ENCODE measurements at places on chromosomes 6 and 20.

DNA sequence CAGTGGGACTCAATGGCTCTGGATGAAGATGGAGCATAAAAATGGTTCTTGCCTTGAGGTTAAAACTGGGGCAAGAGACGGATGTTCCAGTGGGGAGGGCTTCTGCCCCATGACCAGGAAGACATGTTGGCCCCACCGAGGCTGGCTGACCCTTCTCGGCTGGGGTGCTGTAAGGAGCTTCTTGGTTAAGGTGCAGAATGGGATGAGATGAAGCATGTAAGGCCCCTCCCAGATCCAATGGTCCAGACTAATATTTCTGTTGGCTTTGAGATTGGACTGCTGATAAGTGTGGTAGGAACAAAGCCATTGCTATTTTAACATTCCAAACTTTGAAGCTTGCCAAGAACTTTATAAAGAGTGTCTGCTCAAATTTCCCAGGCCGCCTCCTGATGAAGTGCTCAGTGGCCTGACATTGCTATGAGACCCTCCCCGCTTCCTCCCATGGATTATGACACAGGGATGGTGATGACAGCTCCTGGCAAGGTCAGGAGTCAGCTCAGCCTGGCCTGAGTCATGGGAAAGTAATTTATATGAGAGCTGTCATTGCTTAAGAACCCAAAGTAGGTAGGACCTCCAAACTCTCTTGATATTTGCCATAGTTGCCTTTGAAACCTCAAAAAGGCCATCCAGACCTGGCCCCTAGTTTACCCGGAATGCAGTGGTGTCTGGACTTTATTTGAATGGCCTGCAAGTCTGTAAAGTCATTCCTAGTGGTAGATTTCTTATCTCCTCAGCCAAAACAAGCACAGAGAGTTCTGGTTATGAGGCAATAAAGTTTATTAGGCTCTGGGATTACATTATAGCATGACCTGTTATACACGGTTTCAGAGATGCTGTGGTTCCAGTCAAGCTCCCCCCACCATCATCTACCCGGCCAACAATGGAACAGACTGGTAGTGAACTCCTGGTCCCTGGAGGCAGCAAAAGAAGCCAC, 55.2 kb downstream of the TGM2 start:
- peak; percentile 23 for DNase-seq

GRCh38 chr6:13406781-13407180, 78.4 kb upstream of the TBC1D7 start:
- DNase-seq = no peak

- no peak for DNase-seq
These were observed 225.9 kb downstream of the SMOC2 start for GRCh38 chr6:168666699-168667427.

DNA sequence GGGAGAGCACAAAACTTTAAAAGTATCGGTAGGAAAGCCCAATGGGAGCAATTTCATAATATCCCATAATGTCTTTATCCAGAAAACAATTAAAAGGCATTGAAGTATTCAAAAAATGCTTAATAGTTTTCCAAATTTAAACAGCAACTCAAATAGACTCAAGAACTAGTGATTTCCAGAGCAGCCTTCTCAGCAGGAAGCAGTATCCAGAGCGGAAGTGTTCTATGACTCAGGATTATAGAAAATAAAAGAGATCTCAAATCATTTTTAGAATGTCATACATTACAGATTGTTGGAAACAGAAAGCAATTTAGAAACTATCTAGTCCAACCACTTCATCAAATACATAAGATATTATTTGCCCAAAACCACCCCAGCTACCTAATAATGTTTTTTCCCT, 79.3 kb downstream of the COL12A1 start:
- DNase-seq = no peak

DNA sequence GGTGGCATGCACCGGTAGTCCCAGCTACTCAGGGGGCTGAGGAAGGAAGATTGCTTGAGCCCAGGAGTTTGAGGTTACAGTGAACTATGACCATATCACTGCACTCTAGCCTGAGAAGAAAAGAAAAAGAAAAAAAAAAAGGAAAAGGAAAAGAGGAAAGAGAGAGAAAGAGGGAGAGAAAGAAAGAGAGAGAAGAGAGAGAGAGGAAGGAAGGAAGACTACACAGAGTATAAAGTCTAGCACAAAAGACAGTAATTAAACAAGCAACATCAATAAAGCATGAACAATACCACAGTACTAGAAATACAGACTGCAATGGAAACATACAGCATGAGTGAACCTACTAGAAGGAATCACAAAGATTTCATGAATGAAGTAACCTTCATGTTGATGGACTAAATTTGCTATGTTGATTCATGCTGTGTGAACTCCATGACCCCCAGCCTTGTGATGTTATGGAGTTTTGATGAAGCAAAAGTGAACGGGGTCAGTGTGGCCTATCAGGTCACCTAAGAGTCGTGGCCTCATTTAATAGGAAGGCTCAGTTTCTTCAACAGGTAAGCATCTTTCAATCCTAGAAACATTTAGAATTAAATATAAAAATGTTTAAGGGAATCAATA, 57.6 kb downstream of the NUDT3 start:
- DNase-seq = no peak

DNA sequence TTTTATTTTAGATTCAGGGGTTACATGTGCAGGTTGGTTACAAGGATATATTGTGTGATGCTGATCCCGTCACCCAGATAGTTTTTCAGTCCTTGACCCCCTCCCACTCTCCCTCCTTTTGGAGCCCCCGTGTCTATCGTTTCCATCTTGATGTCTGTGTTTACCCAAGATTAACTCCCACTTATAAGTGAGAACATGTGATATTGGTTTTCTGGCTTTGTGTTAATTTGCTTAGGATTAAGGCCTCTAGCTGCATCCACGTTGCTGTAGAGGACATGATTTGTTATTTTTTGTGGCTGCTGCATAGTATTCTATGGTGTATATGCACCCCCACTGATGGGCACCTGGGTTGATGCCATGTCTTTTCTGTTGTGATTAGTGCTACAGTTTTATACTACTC, 178.6 kb downstream of the PLCB1 start:
- DNase-seq = no peak

- no peak for DNase-seq
These were observed 274.8 kb upstream of the BTBD3 start for GRCh38 chr20:11642866-11643265.
